Stimulated activated CD8-positive, alpha-beta memory T cell treated with anti-CD3 and anti-CD28 coated beads, Interleukin-7, amount 100 ng/mL, for 4 hours (primary cell): ENCODE measurements at places on chromosomes 3 and 15.

GRCh38 chr3:144810160-144810559 is 838.5 kb downstream of the DIPK2A start:
- DNase-seq, result no peak

DNA sequence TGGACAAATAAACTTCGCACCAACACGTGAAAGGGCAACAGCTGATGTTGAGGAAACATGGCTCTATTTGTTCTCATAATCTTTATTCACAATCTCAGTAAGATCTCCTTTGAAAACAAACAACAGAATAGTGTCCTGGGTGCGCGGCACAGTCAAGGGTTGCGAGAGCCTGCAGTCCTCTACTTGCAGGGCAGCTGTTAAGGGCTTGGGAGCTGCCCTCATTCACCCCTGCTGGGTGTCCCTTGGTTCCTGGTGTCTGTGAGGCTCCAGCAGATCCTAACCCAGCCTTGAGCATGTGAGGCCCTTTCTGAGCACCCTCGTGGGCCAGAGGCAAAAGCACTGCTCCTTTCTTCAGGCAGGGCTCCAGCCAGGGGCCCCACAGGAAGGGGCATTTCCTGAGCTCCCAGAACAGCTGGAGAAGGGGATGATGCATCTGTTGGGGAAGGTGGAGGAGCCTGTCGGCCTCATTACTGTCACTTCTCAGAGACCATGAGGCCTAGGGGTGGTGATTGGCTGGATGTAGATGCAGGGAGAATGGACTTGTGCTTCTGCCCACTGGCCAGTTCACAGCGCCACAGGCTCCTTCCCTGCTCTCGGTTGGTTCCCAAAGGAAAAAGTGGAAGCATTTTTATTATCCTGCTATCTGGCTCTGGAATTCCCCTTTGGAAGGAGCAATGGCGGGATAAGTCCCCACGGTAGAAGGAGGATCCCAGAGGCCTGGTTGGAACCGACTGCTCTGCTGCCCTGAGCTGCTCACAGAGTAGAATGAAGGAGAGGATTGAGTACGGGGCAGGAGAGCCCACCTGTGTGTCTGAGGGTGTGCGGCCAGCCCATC is 51.9 kb upstream of the KLF13 start:
- no peak for DNase-seq

DNA sequence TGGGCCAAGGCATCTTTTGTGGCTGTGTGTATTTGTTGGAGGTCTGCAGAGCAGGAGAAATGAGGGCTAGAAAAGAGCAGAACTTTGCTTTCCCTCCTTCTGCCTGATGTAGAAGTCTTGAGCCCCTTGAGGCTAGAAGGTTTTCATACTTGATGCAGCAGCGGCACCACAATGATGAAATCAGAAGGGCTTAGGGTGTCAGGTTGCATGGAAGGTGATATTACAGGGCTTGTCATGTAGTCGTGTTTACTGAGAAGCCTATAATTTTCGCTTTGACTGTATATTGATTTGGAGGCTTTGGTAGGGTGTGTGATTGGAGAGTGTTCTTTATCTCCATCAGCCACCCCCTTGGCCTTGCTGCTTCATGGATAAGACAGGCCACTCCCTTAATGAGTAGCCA is 339.8 kb downstream of the THSD4 start:
- no peak for DNase-seq

DNA sequence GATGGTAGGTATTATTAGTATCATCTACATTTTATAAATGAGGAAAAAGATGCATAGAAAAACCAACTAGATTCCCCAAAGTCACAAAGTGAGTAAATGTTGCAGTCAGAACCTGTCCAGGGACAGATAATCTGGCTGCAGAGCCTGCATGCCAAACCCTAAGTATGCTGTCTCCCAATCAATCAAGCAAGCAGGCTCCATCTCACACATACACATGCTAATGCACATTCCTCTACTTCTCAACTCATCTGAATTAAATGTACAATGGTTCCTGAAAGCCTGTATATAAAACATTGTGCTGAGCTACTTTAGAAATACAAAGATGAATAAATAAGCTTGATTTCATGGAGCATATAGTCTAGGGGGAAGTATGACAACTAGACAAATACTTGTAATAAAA is 101.0 kb downstream of the CBLB start:
- no peak for DNase-seq

GRCh38 chr3:61901496-61901895 is 340.1 kb downstream of the PTPRG start:
- DNase-seq, result no peak

- no peak for DNase-seq
Measured at GRCh38 chr3:44883999-44884431, 9.6 kb downstream of the TGM4 start.

- DNase-seq, result no peak
Measured at GRCh38 chr3:46239952-46240351, 2.3 kb upstream of the CCR3 start.

GRCh38 chr3:149638228-149639092 is 19.4 kb downstream of the WWTR1 start:
- no peak for DNase-seq

GRCh38 chr3:46910166-46910760 is 32.7 kb downstream of the PTH1R start:
- no peak for DNase-seq

DNA sequence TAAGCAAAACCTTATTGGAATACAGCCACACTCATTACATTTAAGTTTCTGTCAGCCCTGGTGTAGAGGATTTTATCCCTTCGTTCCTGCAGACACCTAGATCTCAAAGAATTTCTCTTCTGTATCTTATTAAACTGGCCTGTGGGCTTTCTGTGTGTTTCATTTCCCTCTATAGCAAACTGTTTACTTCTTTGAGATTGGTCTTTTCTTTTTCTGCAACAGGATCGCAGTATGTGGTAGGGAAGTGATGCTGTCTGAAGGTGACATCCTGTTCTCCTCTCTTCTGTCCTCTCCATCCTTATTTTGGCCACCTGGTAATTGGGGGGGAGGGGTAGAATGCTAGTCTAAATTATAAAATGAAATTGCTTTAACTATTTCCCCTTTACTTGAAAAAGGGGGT is 25.5 kb downstream of the ATP1B3 start:
- DNase-seq, result no peak

DNA sequence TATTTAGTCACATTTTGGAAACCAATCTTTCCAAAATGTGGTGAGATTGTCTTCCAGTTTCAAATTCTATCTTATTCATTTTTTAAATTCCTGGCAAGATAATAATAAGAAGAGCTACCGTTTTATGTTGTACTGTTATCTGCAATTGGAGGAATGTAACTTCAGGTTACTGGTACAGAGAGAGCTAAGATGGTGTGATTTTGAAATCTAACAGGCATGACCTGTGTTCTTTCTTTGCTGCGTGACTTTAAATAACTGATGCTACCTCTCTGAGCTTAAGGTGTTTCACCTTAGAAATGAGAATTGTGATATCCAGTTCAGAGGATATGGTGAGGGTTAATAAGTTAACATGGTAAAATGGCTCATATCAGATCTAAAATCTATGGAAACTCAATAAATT is 21.7 kb downstream of the CADM2 start:
- DNase-seq, result no peak

- DNase-seq, result no peak
Measured at GRCh38 chr3:41907330-41908073, 54.4 kb downstream of the ULK4 start.
